Hippocampal formation (tissue), 2 donors: ENCODE measurements at places on chromosomes 5 and 9.
A peak's percentile ranks its signal among the peaks of the same experiment; 100 is the strongest.

- DNase-seq: no peak
Measured at GRCh38 chr9:93910598-93910997, 44.6 kb downstream of the BARX1 start.

DNA sequence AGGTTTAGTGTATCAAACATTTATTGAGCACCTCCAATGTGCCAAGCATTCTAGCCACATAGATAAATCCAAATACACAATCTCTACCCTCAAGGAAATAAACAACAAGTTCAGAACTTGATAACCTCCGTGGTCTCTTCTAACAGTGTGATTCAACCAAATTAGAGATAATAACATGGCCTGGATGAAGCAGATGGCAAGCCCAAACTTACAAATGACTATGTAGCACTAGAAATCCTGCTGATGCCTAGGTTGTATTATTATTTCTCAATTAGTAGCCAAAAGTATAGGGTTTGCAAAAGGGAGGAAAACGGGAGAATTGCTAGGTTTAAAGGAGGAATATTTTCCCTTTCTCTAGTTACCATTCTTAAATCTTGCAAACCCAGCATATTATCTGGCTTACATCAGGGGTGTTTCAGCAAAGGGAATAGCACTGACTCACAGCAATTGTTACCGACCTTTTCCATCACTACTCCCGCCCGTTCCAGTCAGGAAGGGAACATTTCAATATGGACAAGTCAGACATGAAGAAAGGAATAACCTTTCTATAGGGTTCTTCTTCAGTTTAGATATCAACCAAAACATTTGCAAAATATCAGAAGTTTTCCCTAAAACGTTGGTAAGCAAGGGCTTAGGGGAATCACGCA lies 2.3 kb downstream of the DPYSL3 start:
- DNase-seq: no peak

- no peak for DNase-seq
Measured at GRCh38 chr5:141663506-141663905, 12.3 kb upstream of the FCHSD1 start.

DNA sequence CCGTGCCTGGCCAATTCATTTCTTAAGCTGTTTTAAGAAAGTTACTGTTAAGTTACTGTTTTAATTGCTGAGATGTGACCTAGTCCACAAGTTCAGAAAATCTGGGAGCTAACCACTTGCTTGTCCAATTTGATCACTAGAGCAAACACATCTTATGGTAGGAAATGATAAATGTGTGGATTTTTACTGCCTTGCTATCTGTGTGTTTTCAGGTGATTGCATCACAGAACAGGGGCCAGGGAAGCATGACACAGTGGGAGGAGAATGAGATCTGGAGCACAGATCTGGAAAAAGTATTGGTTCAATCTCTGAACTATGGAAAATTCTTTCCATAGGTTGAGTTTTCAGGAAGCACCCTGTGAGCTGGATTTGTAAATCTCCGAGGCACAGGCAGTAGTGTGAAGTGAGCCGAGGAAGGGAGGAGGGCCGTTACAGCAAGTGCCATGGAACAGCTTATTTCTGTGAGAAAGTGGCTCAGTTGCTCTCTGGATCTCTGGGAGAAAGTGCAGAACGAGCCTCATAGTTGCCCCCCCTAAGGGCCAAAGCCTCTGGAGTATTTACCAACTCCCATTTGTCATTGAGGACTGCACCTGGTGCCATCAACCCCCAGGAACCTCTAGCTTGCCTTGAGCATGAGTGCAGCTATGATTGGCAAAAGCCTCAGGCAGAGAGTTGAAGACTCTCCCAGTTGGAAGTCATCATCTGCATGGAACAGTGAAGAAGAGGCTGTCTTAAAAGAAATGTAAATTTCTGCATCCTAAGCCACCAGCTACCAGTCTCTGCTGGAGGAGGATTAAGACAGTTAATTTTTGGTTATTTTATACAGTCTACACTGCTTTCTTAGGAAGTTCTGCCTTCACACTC lies 161.8 kb upstream of the CLINT1 start:
- no peak for DNase-seq

GRCh38 chr9:3863111-3863528 lies 337.3 kb upstream of the RFX3 start:
- no peak for DNase-seq

DNA sequence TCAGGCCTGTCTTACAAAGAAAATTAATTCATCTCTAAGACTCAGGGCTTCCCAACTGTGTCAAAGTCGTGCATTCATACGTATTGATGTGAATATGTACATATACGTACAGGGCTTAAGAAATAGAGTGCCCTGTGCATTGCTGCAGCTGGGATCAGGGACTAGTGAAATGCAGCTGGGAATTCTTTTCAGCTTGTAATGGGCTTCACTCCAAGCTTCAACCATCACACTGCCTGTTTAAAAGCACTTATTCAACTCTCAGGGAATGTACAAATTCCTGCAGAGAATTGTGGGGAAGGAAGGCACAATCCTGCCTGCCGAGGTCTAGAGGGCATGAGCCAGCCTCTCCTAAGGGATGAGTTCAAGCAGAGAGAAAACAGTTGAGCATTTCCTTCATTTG lies 59.6 kb upstream of the MAN2A1 start:
- DNase-seq: peak; percentile 13

DNA sequence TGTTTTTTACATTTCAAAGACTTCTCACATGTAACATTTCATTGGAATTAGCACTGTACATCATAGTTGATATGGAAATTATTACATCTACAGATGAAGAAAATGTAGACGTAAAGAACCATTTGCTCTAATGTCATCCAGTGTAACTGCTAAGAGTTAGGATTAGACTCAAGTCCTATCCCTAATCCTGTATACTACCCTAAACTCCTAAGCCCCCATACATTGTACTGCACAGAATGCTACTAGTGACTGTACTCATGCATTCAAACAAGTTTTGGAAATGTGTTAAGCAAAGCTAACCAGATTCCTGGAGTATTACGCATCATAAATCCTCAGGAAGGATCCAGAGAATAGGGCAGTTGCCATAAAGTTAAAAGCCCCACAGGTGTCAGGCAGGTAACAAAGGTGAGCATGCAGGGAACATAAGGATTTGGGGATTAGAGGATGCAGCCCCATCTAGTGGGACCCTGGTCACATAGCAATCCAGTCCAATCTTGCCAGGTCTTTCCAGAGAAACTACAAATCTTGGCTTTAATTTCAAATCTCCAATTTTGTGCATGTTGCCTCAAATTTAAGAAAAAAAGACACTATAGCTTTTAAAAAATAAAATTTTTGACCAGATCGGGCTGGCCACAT lies 32.0 kb downstream of the HAVCR1 start:
- no peak for DNase-seq
